ENCODE measurements at places on chromosomes 7 and 10.
A peak's percentile ranks its signal among the peaks of the same experiment; 100 is the strongest.

GRCh38 chr10:3067859-3068179, 471 bp downstream of the PFKP start:
- DNase-seq: no peak

DNA sequence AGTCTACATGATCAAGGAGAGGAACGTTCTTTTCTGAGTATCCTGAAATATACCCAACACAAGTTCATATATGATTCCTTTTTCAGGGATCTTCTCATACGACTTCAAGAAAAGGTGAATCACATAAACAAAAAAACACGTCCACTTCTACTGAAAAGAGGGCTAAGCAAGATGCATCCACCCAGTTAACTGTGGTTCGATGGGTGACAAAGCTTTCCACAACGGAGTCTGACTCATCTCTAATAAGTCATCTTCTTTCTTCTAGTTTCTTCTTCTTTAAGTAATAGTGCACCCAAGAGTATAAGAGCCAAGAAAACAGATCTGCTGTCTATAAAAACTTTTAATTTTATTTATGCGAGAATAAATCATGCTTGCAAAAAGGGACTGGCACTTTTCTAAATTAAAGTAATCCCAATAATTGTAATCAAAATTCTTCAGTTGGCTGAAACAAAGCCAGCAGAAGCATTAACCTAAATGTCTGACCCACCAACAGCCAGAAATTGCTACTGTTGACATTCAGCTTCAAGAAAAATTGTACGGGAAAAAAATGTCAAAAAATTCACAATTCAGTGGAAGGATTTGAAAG, 146.9 kb upstream of the ANK3 start:
- no peak for DNase-seq

- no peak for DNase-seq
Measured at GRCh38 chr10:29736366-29737073, 101.7 kb upstream of the SVIL start.

DNA sequence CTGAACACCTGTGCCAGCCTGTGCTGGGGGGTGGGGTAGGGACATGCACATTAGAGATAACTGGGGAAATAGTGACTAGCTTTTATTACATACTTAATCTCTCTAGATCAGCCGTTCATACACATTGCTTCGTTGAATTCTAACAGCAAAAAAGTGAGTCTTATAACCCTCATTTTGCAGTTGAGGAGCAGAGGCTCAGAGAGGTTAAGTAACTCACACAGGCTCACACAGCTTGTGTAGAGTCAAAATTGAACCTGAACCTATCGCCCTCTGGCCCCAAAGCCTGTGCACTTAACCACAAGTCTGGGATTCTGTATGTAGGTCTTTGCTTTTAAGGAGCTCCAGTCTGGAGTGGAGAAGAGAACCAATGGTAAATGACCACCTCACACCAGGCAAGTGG, 59.9 kb downstream of the CDH23 start:
- no peak for DNase-seq

DNA sequence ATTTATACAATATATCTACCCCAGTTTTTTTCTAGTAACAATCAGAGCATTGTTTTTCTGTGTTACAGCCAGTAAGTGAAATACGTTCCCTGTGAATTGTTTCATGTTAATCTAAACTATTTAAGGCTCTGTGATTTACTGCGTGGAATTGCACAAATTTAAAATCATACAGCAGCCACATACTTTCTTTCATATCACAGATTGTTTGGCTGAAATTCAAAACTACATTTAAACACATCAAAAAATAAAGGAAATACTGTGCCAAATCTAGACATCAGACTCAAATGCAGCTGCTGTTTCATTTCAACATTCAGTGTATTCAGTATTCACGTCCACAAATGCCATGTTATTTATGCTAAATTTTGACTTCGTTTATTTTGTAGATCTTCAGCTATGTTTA, 242.6 kb upstream of the HGF start:
- no peak for DNase-seq

GRCh38 chr10:3009341-3009740, 58.0 kb upstream of the PFKP start:
- DNase-seq: no peak

- no peak for DNase-seq
Measured at GRCh38 chr10:33277135-33277536, 57.3 kb downstream of the NRP1 start.

DNA sequence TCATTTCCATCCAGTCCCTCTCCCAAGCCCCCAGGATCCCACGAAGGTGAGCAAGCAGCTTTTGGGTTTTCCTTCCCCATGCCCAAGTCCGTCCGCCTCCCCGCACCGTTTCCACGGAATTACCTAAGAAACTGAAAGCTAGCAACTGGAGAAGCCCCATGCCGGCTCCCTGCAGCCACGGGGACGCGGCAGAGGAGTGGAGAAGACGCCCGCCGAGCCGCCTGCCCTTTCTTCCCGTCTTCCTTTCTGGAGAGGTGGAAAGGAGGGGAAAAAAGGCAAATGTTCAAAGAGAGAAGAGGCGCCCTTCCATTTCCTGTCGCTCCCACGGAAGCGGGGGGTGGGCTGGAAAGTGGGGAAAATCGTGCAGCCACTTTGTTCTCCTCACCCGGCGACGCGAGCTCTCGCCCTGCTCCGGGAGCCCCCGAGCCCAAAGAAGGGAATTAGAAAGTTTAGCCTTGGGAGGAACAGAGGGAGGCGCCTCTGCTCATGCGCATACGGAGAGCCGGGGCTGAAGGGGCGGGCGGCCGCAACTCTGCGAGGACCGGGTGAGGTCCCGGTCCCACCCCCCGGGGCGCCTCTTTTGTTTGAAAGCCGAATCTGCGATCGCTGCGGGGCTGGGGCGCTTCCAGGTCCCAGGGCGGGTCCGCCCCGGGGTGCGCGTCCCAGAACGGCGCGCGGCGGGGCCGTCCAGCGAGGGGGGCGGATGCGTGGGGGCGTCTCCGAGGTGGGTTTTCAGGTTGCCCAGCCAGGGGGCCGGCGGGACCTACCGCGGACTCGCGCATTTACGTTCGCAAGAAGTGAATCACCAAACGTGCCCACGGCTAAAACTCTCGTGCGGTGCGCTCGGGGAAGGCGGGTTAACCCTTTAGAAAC, at the start of gene LAMB1:
LAMB1 (minus strand) TSS at position 436 of the 873 bp plus-strand sequence; CDS start at position 160, 276 bp downstream.
- peak; percentile 82 for DNase-seq

GRCh38 chr10:103781329-103782061, 73.9 kb downstream of the SH3PXD2A start:
- DNase-seq: no peak

GRCh38 chr7:100085515-100085914, 3.3 kb upstream of the COPS6 start:
- DNase-seq: no peak
